Inflammatory macrophage (primary cell): ENCODE measurements at places on chromosomes 13 and 19.

- no peak for DNase-seq
These were observed 25.5 kb upstream of the TSC22D1 start for GRCh38 chr13:44601586-44601985.

GRCh38 chr13:55069746-55070145 is 2041.1 kb downstream of the OLFM4 start:
- DNase-seq: no peak

- DNase-seq: peak; percentile 88
These were observed 2.0 kb downstream of the SLC1A5 start for GRCh38 chr19:46786236-46787039.

- no peak for DNase-seq
These were observed 166.9 kb downstream of the DLEU7 start for GRCh38 chr13:50676602-50677001.

- peak; percentile 44 for DNase-seq
These were observed 3.0 kb upstream of the PGLYRP1 start for GRCh38 chr19:46025835-46026234.

DNA sequence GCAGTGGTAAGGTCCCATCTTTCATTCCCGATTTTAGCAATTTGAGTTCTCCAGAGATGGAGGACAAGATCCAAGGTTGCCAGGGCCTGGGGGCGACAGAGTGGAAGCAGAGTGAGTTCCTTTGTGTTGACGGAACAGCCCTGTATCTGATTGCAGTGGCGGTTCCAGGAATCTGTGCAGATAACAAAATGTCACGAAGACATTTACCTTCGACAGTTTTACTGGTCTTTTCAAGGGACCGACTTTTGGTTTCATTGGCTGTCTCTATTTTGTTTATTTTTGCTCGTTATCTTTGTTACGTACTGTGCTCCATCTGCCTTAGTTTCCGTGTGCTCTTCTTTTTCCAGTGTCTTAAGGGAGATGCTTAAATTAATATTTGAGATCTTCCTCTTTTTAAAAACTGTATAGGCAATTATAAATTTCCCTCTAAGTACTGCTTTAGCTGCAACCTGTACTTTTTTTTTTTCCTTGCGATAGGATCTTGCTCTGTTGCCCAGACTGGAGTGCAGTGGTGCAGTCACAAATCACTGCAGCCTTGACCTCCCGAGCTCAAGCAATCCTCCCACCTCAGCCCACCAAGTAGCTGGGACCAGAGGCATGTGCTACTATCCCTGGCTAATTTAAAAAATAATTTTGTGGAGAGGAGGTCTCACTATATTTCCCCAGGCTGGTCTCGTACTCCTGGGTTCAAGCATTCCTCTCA is 23.2 kb downstream of the KDM4B start:
- DNase-seq: no peak

DNA sequence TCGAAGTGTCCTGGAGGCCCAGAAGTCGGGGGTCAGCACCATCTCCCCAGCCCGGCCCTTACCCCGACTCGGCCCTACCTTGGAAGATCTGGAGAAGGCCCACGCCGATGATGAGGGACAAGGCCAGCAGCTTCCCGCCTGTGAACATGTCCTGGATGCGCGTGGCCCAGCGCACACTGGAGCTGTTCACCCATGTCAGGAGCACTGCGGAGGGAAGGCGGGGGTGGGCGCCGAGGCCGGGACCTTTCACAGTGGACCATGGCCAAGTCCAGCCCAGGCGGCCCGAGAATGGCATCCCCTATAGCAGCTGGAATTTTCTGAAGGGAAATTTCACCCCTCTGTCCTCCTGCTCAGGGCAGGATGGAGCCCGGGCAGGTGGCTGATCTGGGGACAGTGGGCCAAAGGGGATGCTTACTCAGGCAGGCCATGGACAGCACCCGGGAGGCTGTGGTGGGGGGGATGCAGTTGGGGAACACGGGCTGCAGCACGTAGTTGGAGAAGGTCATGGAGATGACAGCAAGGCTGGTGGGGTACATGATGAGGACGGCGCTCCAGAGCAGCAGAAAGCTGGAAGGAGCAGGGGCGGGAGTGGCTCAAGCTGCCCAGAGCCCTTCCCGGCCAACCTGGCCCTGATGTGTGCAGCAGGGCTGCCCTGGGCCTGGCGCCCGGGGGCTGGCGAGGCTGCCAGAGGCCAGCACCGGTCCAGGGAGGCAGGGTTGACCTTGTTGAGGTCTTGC is 13.0 kb downstream of the SLC7A10 start:
- DNase-seq: no peak

DNA sequence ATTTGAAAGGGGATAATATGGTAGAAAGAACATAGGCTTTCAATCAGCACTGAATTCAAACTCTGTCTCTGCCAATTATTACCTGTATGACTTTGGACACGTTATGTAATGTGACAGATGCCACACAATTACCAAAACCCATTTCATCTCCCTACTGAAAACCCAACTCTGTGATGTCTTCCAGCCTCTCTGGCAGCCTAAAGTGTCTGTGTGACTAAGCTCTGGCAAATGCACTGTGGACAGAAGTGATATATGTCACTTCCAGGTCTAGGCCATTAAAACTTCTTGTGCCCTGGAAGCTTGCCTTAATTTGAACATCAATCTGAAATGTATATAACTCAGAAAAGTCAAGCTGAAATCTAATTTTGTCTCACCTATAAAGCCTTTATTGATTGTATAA is 552.0 kb downstream of the RFC3 start:
- no peak for DNase-seq

- DNase-seq: peak; percentile 72
These were observed 2.4 kb downstream of the CCDC194 start for GRCh38 chr19:17391371-17392151.

DNA sequence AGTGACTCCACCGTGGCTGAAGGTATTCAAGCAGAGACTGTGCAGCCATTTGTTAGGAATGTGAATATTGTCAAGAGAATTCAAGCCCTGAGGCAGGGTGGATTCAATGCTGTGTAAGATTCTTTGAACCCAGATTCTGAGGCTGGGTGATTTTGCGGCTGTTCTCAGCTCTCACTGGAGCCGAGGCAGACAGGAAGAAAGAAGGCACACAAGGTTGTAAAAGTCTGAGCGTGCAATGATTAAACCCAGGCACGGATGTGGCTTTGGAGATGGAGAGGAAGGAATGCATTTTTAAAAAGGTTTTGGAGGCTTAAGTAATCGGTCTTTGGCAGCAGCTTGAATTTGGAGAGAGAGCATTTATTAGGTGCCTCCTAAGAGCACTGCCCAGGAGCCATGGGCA is 187.9 kb downstream of the KATNAL1 start:
- no peak for DNase-seq

DNA sequence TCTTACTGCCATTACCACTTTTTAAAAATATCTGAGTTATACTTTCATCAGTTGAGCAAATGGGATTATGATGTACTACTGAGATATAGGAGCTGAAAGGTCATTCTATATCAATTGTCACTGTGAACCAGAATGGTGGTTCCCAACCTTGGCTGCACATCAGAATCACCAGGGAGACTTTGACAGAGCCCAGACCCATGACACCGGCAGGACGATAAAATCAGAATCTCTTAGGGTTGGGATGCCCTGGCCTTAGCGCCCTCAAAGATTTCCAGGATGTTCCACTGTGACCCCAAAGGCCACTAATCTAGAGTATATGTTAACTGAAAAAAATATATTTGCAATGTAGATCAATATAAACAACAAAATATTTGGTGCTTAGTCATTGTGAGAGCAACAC is 355.1 kb downstream of the LIG4 start:
- no peak for DNase-seq

- no peak for DNase-seq
These were observed 111.5 kb upstream of the ZNF507 start for GRCh38 chr19:32233885-32234284.

DNA sequence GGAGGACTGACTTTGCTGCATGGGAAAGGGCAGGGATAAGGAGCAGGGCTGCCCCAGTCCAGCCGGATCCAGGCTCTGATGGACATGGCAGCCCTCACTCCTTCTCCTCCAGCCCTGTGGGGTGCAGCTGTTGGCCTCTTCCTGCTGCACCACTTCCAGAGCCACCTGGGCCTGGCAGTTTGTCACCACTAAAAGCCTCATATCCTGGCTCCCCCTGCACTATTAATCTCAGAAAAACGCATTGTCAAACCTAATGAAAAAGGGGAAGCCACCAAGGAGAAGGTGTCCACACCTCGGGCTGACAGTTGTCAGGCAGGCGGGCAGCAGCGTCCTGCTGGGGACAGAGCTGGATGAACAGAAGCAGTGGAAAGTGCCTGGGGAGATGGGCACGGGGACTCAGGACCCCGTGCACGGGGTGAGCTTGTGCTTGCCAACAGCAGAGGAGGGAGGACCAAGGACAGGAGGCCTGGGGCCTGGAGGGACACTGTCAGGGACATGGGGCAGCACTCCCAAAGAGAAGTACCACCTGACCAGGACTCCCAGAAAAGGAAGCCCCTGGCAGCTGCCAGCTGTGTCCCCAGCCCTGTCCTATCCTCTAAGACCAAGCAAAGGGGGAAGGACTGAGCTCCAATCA is 151.1 kb upstream of the TSHZ3 start:
- no peak for DNase-seq

GRCh38 chr19:18419699-18420460 is 682 bp downstream of the SSBP4 start:
- no peak for DNase-seq

GRCh38 chr19:7783991-7784423 is 21.0 kb downstream of the CLEC4M start:
- peak; percentile 57 for DNase-seq

DNA sequence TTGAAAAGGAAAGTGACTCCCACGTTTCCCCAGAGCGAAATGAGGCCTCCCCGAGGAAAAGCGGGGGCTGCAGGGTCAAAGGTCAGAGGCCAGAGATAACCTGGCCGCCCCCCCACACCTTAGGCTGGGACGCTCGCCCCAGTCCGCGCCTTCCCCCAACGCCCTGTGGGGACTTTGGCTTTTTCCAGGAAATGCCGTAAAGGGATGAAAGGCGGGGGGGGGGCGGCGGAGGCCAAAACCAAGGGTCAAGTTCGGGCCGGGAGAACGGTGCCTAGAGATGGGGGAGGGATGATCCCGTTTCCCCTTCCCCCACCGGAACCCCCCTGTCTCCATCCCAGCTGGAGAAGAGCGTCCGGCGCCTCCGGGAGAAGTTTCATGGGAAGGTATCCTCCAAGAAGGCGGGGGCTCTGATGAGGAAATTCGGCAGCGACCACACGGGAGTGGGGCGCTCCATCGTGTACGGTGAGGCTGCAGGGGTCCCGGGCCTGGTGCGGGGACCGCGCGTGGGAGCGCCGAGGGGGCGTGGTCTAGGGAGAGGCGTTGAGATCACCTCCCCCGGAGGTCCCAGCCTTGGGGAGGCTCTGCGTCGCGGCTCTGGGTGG is 575 bp downstream of the SHFL start:
- DNase-seq: no peak

- no peak for DNase-seq
These were observed 134.7 kb downstream of the MIPEP start for GRCh38 chr13:23754506-23754905.

DNA sequence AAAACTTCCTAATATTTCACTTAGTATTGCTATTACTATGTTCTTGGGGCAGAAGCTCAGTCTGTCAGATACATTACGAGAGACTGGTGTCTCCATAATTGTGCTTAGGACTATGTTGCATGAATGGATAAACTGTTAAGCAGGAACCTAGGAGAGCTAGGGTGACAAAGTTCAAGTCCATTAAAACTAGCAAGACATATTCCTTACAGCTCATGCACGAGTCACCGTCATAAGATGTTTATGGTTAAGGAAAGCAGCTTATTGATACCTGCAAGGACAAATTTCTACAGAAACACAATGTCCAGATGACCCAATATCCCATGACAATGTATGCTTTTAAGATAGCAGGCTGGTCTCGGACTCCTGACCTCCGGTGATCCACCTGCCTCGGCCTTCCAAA is 5.7 kb upstream of the ZNF813 start:
- DNase-seq: no peak

GRCh38 chr19:19031891-19032290 is 1.4 kb downstream of the SUGP2 start:
- DNase-seq: no peak

GRCh38 chr13:41352935-41353840 is 42.1 kb downstream of the NAA16 start:
- DNase-seq: peak; percentile 65

DNA sequence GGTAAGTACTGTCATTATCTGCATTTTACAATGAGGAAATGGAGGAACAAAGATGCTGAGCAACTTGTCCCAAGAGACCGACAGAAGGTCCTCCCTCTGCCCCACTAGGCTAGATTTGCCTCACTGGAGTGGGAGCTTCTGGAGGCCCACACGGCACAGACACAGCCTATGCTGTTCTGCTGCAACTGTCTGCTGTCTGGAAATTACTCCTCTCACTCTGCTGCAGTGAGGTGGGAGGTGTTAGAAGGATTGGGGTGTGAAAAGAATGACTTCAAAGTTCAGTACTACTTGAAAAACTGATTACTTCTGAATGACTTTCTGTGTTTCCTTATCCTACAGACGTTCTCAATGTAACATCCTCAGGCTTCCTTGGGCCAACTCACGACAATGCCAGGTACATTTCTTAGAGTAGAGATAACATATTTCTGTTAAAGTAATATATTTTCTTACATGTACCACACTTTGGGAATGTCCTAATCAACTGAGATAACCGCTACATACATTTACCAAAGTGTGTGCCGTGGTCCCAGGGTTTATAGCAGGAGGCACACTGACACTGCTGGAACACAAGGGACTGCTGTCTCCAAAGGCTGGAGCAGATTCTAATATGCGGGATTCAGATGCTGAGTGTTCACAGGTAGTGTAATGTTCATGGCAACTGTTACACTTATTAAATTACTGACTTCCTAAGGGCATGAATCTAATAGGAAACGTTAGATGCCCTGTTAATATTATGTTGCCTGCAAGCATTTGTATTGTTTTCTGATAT is 53.5 kb upstream of the WASF3 start:
- DNase-seq: no peak

DNA sequence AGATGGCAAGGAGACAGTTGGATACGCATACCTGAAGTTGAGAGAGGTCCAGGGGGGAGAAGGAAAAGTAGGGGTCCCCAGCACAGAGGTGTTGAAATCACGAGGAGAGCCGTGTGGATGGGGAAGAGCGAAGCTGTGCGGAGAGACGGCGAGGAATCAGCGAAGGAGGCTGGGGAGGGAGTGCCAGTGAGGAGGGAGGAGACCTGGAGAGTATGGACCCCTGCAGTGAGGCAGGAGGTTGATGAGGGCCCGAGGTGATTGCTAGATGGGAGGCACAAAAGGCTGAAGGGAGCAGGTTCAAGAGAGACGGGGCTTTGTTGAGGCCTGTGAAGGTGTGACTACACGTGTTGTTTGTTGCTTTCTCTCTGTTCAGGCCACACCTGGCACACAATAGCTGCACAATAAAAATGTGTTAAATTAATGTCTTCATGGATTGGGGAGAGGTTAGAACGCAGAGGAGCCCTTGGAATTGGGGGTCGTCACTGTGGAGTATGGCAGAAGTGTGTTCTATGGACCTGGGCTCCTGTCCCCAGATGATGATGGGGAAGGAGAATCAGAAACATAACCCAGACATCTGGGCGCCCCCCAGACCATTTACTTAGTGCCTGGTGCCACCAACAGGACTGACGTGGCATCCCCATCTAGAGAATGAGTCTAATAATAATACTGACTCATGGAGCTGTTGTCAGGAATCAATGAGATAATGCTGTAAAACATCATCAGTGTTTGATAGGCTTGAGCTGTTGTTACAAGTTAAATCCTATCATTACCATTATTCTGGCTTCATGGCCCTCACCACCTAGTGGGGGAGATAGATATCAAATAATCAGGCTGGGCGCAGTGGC is 137.5 kb downstream of the SIPA1L3 start:
- no peak for DNase-seq
